ENCODE measurements at places on chromosomes 16 and 17.

- DNase-seq, result peak; percentile 79
These were observed 157.4 kb upstream of the CHMP6 start for GRCh38 chr17:80833952-80834892.

GRCh38 chr17:39011907-39012468 is 44.8 kb upstream of the FBXO47 start:
- no peak for DNase-seq

DNA sequence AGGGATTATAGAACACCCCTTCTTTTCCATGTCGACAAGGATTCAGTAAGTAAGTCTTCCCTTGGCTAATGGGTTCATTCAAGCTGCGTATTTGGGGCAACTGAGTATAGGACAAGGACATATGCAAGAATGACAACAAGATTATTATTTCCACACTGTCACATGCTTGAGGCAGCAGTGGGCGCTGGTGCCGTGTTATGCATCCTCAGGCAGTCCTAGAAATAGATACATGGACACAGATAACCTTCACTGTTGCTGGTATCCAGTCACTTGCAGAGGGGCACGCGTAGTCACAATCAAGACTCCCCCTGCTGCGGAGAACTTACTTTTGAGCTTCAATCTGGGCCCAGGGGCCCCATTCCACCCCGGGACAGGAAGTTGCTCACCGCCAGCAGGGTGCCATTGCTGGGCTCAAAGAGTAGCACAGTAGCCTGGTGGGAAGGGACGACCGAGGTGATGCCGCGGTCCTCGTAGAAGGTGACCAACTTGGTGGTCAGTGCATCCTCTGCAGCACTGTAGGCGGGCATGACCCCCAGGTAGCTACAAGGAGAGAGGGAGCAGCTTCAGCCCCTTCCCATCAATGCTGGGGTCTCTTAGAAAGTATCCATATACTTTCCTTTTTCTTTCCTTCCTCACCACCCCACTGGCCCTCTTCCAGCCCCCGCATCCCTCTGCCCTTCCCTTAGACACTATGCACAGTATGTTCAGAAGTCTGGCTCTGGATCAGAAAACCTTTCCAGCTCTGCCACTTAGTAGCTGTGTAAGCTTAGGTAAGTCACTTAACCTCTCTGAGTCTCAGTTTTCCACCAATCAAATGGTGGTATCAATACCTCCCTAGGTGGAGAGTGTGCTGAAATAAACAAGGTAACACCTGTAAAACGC is 804 bp downstream of the CRYM start:
- no peak for DNase-seq

- no peak for DNase-seq
These were observed 23.5 kb downstream of the CFAP97D1 start for GRCh38 chr17:43803758-43804157.

- DNase-seq, result no peak
These were observed 17.0 kb downstream of the MAP1LC3B start for GRCh38 chr16:87409153-87409552.
